ENCODE measurements at places on chromosomes 12 and 14.

- no peak for DNase-seq
These were observed 142.8 kb upstream of the PELI2 start for GRCh38 chr14:55975281-55975910.

DNA sequence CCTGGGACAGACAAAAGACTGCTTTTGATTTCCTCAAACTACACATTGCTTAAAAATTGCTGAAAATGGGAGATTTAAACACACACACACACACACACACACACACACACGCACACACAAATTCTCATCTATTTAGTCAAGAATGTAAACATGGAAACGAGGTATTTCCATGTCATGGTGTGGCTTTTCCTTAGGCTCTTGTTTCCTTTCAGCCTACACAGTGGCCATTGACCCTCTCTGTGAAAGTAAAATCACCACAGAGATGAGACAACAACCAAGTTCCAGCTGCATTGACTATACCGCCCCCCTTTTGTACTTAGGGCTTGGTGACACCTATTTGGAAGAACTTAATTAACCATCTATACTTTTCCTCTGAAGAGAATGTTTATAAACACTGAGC is 41.9 kb downstream of the TTC8 start:
- DNase-seq, result no peak

DNA sequence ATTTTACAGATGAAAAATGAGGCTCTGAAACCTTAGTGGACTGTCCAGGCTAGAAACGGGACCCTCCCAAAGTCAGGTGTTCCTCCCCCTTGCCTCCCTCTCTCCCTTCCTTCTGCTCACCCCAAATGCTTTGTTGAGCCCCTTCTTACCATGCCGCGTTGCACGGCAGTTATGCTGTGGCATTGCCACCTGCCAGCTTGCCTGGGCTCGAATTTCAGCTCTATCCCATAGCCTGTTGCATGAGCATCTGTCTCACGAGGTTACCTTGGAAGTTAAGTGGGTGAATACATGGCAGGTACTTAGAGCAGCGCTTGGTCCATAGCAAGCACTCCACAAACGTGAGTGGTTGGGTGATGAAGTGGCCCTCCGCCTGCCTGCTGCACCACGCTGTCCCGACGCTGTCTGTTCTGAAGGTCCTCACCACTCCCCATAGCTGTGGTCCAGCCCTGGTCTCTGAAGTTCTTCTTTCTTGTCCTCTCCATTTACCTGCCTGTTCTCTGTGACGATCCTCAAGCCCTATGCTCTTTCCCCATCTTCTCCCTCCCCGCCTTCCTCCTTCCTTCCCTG is 269.9 kb downstream of the CACNA1C start:
- no peak for DNase-seq

DNA sequence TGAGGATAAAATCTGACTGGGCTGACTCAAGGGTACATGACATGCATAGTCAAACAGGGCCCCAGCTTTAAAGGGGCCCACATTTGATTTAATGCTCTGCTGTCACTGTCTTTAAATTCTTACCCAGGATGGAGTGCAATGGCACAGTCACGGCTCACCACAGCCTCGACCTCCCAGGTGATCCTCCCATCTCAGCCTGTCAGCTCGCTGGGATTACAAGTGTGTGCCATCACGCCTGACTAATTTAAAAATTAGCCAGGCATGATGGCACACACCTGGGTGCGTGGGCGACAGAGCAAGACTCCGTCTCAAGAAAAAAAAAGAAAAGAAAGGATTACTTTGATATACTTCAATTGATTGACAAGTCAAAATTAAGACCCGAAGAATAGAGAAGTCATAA is 9.2 kb upstream of the PLBD1 start:
- no peak for DNase-seq

GRCh38 chr12:61780435-61780834 is 479.8 kb upstream of the USP15 start:
- no peak for DNase-seq

DNA sequence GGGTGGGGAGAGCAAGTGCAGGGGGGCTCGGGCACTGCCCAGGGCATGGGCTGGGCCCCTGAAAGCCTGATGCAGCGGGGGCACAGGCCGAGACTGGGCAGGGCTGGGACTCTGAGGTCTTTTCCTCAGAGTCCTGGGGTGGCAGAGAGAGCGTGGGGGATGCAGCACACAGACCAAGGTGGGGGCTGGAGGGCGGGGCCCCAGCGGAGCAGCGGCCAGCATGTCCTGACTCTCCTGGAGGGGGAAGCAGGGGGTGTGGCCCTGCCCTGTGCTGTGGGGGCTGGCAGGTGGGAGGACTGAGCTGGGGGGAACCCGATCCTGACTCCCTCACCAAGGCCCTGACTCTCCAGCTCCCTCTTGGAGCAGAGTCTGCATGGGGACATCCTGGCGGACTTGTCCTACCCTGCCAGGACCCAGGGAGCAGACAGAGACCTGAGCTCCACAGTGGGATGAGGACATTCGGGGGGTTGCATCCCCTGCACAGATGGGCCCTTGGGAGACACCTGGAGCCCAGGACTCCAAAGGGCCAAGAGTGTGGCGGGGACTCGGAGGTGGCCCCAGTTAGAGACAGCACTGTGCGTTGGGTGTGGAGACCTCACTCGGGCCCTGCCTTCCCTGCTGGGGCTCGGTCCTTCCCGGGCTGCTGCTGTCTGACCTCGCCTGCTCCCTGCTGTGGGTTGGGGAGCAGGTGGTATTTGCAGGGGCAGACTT is 326.1 kb downstream of the TMEM121 start:
- no peak for DNase-seq

GRCh38 chr14:101780887-101781239 is 19.4 kb downstream of the PPP2R5C start:
- DNase-seq, result no peak
